Hematopoietic multipotent progenitor cell treated with erythropoietin and hydrocortisone succinate and interleukin-3 and kit ligand, for 17 days (in vitro differentiated cells): ENCODE measurements at places on chromosomes 6 and 20.

GRCh38 chr6:151808371-151809241, 1.1 kb downstream of the ESR1 start:
- no peak for DNase-seq

- DNase-seq: no peak
Observed at GRCh38 chr6:105077596-105078385, 102.0 kb downstream of the POPDC3 start.

DNA sequence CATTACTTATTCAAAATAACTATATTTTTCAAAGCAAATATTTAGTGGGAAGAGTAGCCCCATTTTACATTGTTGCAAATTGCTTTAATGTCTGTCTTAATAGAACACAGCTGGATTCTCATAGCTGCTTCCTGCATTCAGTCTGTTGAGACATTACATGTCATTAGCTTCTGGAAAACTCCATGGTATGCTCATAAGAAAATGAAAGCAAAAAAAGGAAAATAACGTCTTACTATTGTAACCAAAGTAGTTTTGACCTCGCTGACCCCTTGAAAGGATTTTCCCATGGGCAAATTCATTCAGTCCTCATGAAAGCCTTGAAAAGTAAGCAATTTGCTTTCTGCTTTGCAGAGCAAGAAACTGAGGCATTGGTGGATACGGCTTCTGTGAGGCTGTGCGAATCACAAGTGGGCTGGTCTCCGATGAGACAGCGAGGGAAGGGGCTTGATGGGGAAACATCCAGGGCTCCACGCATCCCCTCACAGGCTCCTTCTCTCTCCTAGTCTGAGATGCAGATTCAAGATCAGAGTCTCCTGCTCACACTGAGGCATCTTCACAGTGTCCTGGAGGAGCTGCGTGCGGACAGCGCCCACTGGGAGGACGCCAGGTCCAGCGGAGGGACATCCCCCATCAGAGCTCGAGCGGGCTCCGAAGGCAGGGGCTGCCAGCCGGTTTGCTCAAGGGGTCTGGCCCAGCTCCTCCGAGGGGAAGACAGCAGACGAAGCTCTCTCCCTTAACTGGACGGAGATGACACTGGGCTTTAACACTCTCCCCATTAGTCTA, 3.3 kb downstream of the C20orf202 start:
- no peak for DNase-seq

- DNase-seq: no peak
Observed at GRCh38 chr6:96917098-96917497, 7.4 kb upstream of the KLHL32 start.

- no peak for DNase-seq
Observed at GRCh38 chr6:2651536-2651935, 99.2 kb downstream of the MYLK4 start.

GRCh38 chr6:167663316-167663715, 163.4 kb upstream of the AFDN start:
- DNase-seq: no peak

GRCh38 chr20:5835321-5835821, 85.2 kb downstream of the SHLD1 start:
- DNase-seq: no peak

DNA sequence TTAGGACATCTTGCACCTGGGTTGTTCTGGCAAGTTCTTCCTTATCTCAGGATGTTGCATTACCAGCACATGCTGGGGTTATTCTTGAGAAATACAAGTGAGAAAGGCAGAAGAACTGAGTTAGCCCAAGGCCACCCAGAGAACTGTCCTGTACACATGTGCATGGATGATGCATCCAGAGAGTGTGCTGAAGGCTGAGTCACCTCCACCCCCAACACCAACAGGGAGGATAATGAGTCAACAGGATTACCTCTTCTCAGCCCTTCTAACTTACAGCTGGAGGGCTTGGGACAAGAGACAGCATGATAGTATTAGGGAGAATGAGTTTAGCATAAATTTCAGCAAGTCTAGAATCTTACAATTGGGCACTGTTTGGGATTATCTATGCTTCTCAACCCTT, 8.5 kb downstream of the SCGN start:
- no peak for DNase-seq

- DNase-seq: no peak
Observed at GRCh38 chr20:25272223-25273000, 24.5 kb downstream of the PYGB start.

DNA sequence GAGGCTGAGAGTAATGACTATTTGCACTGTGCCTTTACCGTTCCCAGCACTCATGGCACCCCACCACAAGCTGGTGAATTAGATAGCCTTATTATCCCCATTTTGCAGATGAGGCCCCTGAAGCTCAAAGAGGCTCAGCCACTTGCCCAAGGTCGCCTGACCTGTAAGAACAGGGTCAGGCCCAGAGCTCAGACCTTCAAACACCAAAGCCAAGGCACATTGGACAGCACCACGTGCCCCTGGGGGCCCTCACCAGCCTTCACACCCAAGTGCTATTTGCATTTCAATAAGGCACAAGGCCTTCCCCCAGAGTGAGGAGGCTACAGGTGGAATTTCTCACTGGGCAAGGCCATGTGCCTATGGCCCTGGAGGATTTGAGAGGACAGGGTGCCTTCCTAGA, 14.2 kb upstream of the C6orf132 start:
- no peak for DNase-seq

- DNase-seq: no peak
Observed at GRCh38 chr6:44495036-44495901, 107.8 kb downstream of the CDC5L start.

- no peak for DNase-seq
Observed at GRCh38 chr20:45467861-45468260, 1.7 kb upstream of the WFDC2 start.

DNA sequence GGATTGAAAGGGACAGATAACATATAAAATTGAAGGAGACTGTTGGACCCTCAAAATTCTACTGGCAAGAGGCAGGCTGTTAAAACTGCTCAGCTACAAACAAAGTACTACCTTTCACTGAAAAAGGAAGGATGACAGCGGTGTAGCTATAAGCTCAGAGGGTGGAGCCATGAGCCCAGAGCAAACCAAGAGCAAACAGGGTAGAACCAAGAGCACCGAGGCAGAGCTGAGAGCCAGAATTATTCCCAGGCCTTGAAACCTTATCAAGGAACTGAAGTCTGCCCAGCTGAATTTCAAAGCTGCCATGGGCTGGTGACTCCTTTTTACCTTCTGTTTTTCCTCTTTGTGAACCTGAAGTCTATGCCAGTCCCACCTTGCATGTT, 74.7 kb upstream of the SLC4A11 start:
- no peak for DNase-seq

DNA sequence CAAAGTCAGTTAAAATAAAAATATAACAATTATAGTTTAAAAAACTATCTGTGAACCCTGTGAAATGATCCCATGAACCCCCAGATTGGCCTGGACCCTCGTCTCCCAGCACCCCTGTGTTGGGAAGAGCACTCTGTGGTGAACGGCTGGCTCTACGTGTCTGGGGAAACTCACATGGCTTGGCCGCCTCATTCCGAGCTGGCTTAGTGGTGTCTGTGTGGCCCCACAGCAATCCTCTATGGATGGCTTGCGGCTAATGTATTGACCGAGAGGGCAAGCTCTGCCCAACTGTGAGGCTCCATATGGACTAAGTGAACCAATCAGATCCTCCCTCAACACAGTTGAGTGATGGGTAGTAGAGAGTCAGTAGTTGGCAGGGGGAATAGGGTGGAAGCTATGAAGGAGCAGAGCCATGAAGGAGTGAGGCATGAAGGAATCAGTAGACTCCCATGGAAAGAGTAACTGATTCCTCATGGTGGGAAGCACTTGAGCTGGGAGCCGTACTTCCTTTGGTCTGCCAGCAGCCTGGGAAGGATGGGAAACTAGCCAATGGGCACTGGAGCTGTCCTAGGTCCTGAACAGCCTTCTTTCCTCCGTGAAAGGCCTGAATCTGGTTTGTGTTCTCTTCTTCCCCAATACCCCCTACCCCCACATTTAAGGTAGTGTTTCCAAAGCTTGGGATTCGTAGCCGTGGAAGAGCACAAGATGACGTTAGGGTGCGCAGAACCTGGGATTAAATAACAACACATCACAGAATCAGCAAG, 21.6 kb upstream of the ZNF831 start:
- DNase-seq: no peak
